ENCODE measurements at places on chromosomes 5 and 9.

DNA sequence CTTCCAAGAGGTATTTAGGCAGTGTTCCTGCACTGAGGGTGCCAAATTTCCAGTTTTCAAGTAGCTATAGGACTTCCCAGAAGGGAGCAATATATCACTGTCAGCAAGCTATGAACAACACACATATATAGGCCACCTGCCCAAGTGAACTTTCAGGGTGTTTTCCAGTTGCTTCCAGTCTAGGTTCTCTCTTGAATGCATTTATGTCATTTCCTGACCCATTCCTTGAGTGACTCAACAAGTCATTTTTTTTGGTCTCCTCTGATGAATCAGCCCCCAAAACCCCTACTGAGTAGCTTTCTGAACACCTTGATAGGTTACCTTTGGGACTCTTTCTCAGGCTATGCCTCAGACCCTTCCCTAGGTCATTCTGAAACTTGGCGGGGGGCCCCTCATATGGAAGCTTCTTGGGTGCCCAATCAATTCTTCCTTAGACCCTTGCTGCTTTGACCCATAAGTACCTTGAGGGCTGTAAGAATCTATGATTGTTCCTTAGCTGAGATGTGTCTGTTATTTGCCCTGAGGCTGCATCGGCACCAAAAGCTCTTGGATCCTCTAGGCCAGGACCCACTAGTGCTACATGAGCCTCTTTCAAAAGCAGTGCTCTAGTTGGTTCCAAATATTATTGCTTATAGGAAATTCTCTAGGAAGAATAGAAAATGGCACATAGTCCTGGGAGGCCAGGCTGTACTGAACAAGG lies 12.4 kb downstream of the DNAJB5 start:
- DNase-seq, result no peak

DNA sequence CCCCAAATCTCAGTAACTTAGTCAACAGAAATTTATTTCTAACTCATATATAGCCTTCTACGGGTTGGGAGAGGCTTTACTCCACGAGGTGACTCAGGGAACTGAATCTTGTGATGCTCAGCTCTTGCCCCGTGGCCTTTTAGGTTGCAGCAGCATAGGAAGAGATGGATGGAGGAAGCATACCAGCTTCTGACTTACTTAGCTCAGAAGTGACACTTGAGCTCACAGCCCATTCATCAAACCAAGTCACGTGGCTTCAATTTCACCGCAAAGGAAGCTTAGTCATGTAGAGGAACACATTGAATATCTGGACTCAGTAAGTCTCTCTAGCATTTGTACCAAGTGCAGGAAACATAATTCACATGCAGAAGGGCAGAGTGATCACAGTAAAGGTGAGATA lies 124.1 kb upstream of the KCNN2 start:
- DNase-seq, result peak; percentile 91

DNA sequence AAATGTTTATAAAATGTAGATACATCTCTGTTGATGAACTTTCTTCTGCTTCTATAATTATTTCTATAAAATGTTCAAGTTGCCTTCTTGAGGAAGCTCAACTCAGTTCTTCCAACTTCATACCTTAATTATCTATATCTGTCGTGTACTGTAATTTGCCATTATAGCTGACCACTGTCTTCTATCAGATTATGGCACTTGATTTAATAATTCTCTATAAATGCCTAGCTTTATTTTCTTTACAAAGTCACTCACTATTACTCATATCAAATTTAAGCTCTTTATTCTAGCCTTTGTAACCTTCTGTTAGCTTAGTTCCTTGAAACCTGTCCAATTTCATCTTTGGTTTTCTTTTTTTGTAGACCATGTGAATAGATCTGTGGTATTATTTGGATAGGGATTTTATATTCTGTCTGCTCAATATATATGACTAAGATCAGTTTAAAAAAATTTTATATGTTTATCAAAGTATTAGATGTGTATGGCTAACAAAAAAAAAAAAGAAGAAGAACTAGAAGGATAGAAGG lies 39.5 kb downstream of the SMC5 start:
- DNase-seq, result no peak

GRCh38 chr5:166834246-166834645 lies 1457.2 kb upstream of the WWC1 start:
- no peak for DNase-seq

- DNase-seq, result no peak
These were observed 4.7 kb downstream of the SPTAN1 start for GRCh38 chr9:128556926-128557634.

DNA sequence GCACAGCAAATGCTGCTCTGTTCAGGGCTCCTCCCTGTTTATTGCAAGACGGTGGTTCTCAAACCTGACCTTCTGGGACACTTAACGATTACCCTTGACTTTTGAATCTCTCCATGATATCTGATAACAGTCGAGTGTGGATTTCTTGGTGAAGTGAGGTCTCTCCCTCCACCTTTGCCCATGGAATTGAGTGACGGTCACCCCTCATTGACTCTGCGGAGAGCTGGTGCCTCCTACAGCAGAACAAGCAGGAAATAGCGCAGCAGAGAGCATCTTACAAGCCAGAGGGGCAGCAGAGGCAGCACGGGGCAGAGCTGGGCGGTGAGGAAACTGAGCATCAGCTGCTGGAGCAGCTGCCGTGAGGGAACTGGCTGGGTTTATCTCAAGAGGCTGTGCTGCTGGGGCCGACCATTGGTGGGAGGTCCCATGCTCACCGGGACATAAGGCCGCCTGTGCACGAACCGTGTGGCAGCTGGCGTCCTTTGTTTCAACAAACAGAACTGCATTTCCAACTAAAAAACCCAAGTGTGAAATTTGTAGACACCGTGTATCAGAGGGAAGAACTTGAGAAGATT lies 189.8 kb downstream of the MTRR start:
- no peak for DNase-seq

GRCh38 chr5:134736173-134736812 lies 2.1 kb upstream of the CAMLG start:
- no peak for DNase-seq

DNA sequence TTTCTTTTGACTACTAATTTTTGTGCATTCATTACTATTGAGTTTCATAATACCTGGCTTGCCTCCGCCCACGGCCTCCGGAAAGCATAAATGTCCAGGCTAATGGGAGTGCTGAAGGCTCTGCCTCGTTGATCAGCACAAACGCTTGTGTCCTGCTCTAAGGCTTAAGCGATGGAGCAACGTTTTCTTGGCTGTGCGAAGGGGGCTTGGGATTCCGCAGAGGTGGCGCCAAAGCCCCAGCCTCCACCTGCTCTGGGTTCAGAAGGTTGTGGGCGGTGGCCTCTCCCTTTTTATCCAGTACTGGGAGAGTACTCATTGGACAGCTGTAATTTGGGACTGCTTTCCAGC lies 19.7 kb downstream of the ANXA2R start:
- DNase-seq, result no peak

DNA sequence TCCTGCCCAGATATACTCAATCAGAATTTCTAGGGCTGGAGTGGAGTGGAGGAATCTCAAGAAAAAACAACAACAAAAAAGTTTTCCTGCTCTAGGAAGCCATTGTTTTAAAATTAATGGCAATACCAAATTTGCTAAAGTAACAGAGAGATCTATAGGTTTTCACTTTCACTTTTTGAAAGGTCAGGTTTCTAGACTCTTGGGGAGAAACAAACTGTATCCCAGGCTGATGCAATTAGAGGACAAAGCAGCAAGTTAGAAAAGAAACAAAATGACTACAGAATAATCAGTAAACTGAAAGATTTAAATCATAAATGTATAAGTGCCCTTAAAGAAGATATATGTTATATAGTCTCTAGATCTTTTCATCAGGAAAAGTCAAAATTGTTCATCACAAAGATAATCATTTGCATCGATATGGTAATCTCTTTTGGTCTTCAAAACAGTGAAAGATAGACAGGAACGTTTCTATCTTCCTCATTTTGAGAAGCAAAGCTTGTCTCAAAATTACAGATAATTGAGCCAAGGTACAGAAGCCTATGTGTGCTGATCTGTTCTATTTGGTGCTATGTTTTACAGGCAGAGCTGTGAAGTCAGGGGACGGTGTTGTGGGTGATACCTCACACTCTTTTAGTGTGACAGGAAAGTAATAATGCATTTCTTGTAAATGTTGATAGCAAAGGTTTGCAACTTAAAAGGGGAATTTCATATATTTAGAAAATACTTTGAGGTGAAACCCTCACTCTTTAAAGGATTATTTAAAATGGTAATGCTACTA lies 1746.6 kb upstream of the C9orf72 start:
- no peak for DNase-seq

- no peak for DNase-seq
These were observed 175.1 kb downstream of the SNX18 start for GRCh38 chr5:54692631-54693030.

GRCh38 chr5:62886603-62887315 lies 308.1 kb downstream of the LRRC70 start:
- no peak for DNase-seq

All from MV-4-11 (cell line).